ENCODE measurements at places on chromosomes 2 and 18.

DNA sequence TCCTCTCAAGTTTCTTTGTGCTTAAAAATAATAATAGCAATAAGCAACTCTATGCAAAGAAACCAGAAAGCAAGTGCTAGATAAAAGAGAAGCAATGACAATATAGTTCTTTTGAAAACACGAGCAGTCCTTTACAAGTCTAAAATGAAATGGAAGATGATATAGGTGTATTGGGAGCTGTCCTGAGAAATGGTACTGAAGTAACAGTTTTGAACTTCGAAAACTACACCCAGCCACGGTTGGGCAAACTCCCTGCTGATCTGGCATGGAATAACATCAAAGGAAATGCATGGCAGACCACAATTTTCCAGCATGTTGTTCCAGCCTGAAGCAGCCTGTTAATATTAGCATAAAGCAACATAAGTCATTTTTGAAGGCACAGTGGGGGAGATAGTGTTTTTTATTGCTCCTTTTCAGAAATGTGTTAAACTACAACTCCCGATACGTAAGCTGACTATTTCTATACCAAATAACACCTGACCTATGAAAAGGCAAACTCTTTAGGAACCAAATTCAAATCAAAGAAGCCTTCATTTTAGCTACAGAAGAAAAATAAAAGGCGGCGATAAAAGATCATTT, 596.1 kb upstream of the KLHL29 start:
- no peak for DNase-seq

DNA sequence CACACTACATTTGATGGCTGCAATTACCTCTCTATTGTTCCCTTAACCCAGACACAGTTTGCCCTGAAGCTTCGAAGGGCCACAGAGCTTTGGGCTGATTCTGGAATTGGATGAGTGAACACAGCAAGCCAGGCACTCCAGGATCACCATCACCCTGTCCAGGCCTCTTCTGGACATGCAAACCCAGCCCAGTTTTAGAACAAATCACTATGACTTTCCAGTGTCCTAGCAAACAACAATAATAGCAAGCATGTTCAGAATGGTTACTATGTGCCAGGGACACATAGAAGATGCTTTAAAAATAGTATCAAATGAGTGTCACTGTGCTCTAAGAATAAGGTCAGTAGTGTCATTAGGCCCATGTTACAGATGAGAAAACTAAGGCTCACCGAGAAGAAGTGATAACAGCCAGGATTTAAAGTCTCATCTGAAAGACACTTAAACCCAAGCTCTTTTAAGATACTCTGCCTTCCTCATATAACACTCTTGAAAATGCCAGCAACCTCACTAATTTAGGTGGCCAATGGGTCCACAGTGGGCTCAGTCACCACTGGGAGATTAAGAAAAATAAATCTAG, 191.7 kb upstream of the STK17B start:
- no peak for DNase-seq

DNA sequence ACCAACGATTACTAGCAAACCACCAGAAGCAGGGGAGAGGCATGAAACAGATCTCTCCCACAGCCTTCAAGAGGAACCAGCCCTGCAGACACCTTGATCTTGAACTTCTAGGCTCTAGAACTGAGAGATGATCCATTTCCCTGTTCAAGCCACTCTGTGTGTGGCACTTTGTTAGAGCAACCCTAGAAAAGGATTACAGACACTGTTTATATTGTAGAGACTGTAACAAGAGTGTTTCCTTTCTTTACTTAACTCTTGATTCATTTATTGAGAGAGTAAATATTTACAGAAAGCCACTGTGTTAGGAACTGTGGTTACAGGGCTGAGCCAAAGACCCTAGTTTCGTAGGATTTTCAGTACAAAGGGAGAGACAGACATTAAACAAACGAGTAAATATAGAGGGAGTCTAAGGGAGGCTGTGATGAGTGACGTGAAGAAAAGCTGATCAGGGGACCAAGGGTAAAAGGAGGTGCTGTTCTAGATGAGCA, 10.9 kb downstream of the CCDC68 start:
- DNase-seq: no peak

- DNase-seq: no peak
These were observed 84.5 kb downstream of the AFF3 start for GRCh38 chr2:100057901-100058261.

DNA sequence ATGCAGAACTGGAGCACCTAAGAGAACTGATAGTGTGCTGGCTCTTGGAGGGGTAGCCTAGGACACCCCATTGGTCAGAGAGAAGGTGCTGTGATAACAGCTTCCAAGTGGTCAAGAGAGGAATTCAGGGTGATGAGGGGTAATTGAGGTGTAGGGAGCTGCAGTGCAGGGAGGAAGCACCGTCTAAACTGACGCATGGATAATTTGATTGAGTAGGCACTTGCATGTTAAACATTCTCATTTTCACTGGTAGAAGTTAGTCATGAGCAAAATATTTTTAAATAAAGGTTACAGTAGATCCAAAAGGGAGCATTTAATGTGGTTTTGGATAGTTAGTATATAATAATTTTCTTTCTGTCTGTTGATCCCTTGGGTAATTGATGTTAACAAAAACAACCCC, 155.1 kb upstream of the TCF4 start:
- DNase-seq: no peak

DNA sequence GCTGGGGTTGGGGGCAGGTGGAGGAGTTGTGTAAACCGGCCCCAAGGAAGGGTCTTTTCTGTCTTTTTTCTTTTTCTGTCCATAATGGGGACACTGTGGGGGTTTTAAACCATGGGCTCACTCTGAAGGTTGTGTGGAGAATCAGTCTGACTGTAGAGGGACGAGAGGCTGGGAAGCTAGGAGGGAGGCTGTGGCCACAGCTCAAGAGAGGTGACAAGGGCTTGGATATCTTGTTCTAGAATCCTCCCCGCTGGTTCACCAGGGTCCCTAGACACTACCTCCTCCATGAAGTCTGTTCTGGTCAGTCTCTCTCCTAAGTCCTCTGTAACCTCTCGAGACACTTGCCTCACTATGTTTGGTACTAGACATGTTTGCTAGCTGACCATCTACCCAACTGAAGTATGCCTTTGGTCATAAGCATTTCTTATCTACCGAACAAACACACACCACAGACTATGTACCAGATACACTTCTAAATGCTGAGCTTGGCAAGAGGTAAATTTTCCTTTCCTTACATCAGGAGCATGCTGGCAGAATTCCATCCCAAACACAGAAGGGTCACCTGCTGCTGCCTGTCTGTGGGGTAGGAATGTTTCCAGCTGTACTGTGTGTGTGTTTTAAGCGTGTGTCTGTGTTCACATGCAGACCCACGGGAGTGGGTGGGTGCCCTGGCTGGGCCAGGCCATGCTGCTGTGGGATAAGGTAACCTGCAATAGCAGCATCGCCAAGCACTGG, 69.6 kb upstream of the MGAT4A start:
- no peak for DNase-seq

DNA sequence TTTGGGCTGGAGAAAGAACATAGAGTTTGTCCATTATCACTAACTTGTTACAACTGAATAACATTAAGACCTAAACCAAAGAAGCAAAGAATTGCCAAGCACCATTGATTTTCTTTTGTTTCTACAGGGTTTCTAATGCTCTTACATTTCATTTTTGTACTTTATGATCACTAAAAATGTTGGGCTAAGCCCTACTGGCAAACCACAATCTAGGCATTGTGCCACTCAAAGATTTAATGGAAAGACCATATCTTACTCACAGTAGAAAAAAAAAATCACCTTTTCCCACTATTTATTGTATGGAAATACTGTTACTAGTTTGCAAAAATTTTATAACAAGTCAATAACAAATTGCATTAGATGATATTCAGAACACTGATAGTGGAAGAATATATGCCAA, 447.4 kb upstream of the PKDCC start:
- no peak for DNase-seq

- no peak for DNase-seq
These were observed 24.8 kb upstream of the ZNF638 start for GRCh38 chr2:71306762-71307161.

GRCh38 chr2:119197529-119198239, 25.9 kb upstream of the STEAP3 start:
- DNase-seq: no peak

GRCh38 chr2:1584051-1584531, 160.2 kb downstream of the PXDN start:
- no peak for DNase-seq

DNA sequence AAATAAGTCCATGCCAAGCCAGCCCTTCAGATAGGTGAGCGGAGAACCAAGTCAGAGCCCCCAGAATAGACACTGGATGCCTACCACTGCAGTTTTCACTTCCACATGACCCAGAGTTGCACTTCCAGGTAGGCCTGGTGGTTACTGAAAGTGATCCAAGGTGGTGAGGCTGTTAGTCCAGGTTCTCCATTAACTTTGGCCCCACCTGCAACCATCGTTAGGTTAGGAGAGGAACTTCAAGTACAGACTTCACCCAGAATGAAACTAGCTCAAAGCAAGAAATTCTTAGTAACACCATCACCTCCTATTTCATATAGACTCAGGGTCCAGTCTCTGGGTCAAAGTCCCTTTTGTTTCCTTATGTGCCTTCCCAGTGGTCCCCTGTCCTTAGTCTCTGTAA, 293.1 kb upstream of the ID2 start:
- DNase-seq: no peak

DNA sequence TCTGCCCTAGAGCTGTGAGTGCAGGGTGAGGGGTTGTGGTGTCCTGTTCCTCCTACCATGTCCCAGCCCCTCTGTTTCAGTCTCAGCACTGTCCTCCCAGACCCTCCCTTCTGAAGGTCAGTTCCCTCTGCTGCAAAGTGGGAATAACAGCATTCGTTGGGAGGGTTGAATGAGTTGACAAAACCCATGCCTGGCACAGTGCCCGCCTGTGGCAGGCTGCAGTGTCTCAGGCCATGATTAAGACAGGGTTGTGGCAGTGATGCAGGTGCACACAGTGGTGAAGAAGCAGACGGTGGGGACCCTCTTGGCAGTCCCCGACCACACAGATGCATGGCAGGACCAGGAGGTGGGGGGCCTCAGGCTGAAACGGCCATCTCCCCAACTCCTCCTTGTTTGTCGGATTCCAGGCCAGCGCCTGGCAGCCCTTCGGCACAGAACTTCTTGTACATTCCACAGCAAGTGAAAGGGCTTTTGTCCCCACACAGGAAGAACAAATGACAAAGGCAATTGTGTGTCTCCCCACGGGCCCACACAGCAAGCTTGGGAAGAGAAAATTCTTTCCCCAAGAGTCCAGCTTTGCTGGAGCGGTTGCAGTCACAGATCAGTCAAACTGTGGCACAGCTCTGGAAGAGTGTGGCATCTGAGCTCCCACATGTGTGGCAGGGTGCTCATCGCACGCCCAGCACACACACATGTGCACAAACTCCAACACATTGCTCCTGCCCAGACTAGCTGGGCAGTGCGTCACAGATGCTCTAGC, 92.0 kb upstream of the MSH2 start:
- DNase-seq: no peak

DNA sequence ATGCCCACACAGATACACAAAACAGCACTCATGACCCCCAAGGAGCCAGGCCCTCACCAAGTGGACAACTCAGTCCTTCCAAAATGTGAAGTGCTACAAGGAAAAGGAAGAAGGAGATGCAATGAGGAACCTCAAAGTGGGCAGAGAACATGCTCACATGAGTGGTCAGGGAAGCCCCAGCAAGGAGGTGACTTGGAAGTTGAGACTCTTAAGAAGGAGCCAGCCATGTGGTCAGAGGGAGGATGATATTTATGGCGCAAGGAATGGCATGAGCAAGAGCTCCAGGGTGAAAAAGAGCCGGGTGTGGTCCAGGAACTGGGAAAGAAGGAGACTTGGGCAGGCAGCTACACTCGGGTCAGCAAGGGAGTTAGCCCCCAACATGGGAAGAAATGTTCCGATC, 30.0 kb upstream of the KLHL29 start:
- DNase-seq: no peak

GRCh38 chr2:132415256-132415914, 1.2 kb upstream of the GPR39 start:
- DNase-seq: no peak

DNA sequence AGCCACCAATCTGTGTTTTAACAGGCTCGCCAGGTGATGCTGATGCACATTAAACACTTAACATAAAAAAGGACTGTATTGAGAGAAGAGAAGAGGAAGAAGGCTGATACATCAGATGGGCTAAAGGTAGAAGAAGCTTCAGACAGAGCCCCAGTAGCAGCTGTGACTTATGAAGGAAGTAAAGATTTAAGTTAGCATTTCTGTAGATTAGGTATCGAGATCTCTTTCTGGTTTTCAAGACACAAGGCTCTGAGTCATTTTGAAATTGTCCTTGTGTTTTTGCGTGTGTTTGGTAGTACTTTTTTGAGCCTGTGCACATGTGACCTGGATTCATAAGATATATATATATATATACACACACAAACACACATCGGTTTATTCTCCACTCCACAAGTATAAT, 40.6 kb upstream of the GCFC2 start:
- DNase-seq: no peak

GRCh38 chr2:205170399-205170798, 511.9 kb upstream of the NRP2 start:
- DNase-seq: no peak

DNA sequence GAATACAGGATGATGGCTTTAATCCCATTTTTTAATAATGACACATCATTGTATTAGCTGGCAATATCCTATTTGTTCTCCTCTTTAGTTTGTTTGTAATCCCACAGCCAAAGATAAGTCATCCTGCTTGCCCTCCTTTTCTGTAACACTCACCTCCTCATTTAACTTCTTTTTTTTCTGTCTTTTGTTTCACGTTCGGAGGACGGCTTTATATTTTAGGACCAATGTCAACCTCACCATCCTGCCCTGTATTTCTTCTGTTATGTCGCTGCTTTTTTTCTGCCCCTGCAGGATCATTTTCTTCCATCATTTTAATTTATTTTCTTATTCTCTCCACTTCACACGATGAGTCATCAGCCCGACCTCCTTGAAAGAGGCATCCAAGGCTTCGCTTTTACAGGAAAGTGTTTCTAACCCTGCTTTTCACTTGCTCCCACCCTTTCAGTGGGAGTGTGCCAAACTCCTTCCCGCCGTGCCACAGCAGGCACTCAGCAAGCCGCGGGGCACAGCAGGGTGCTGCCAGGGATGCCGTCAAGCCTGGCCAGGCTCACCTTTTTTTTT, 11.4 kb downstream of the RAB31 start:
- DNase-seq: peak; percentile 78

GRCh38 chr18:34991152-34991551, 50.1 kb upstream of the MAPRE2 start:
- DNase-seq: no peak

DNA sequence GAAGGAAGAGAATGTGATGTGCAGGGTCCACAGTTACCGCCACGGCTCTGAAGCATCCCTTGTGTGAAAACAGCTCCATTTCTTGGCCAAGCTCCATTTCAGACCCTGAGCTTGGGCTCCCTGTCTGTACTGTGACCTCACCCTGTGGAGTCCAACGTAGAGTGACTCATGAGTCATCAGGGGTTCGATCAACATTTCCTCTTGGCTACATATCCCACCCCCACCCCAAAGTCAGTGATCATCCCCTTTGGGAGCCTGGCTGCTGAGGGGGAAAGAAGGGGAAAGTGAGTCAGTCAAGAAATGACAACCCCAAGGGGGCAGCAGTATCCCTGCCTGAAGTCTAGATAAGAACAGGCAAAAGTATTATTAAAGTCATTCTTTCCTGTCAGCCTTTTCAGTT, 62.2 kb downstream of the PAPOLG start:
- no peak for DNase-seq

- DNase-seq: no peak
These were observed 160.4 kb downstream of the AGAP1 start for GRCh38 chr2:235654103-235654813.
